GOT3 (cell line): ENCODE measurements at places on chromosomes 1 and 21.

- DNase-seq, result no peak
Observed at GRCh38 chr1:66954208-66954607, 29.4 kb downstream of the MIER1 start.

- DNase-seq, result no peak
Observed at GRCh38 chr1:30976143-30976542, 67.6 kb upstream of the SDC3 start.

DNA sequence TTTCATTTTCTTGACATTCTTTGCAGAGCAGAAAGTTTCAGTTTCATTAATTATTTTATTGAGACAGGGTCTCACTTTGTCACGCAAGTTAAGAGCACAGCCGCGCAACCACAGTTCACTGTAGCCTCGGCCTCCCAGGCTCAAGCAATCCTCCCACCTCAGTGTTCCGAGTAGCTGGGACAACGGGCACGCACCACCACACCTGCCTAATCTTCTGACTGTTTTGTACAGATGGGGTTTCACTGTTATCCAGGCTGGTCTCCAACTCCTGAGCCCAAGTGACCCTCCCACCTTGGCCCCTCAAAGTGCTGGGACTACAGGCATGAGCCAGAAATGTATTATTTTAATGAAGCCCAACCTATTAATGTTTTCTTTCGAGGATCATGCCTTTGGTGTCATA lies 3.0 kb upstream of the SPATC1L start:
- no peak for DNase-seq

DNA sequence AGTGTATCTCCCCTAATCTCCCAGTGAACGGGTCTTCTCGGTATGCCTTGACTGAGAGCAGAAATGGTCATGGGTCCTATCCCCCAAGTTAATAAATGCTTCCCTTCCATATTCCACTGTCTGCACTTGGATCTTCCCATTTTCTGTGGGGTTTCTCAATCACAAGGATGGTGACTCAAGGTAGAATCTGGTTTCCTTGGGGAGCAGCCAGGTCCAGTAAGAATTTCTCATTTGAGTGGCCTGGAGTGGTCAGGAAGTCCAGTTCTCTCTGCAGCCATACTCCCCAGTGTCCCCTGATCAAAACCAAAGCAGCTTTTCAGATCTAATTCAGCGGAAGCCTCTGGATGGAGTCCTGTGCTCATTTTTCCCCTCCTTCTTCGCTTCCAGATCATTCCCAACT lies 14.8 kb upstream of the SLC27A3 start:
- no peak for DNase-seq

- no peak for DNase-seq
Observed at GRCh38 chr1:25182629-25183028, 49.7 kb downstream of the SYF2 start.

DNA sequence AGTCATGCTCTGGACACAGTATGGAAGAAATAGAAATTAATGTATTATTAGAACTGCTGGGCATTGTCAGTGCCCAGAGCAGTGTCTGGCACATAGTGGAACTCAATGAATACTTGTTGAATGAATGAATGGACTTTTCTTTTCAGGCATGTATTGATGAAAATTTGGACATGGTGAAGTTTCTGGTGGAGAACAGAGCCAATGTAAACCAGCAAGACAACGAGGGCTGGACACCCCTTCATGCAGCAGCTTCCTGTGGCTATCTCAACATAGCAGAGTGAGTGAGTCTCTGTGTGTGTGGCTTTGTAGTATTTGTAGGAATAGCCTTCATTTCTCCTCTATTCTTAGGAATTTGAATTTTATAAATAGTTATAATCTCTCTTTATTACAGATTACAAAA lies 68.1 kb downstream of the PPP1R12B start:
- no peak for DNase-seq

GRCh38 chr1:108628665-108629064 lies 32.2 kb downstream of the HENMT1 start:
- no peak for DNase-seq

DNA sequence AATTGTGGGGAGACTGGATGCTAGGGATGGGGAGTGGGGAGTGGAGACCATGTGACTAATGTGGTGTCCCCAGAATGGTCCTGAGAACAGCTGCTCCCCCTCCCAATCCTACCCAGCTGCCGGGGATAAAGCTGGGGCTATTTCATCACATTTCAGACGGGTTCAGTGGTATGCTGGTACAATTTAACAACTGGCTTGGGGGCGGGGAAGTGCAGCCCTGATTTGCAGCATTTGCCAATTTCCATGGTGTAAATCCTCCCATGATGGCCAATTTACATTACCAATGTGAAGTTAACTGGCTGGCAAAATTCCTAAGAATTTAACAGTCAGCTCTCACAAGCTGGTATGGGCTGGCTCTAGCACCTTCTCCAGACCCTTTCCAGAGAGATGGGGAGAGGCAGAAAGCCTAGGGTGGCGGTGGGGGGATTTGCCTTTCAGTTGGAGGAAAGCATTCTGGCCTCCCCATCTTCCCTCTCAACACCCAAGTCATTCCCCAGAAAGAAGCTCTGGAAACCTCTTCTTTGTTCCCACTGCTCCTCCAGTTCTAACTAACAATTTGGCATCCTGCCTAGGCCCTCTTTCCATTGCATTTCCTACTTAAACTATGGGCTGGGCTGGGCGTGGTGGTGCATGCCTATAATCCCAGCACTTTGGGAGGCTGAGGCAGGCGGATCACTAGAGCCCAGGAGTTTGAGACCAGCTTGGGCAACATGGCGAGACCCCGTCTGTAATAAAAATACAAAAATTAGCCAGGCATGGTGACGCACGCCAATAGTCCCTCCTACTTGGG lies 11.3 kb upstream of the ADGRB2 start:
- DNase-seq, result no peak
